ENCODE measurements at places on chromosomes 7 and 10. TPM values are rescaled to one million over a fixed set of nuclear protein-coding genes. Genes with fewer than 3 reads are reported as not detected.

Gene TLX1
- not detected for total RNA-seq

Gene CRHR2
- not detected for total RNA-seq

Gene LDB3
- total RNA-seq: not detected

Gene GPRIN2
- total RNA-seq: not detected
